ENCODE measurements at places on chromosomes 3 and 15. TPM values are rescaled to one million over a fixed set of nuclear protein-coding genes. Genes with fewer than 3 reads are reported as not detected.
A peak's percentile ranks its signal among the peaks of the same experiment; 100 is the strongest.

- no peaks in the 10 kb centered on the region for H3K36me3 ChIP-seq
- H3K27ac ChIP-seq, result no peak overlapping the region
- H3K27me3 ChIP-seq, result no peaks in the 10 kb centered on the region
Measured at GRCh38 chr15:37756407-37756806, 178.0 kb upstream of the TMCO5A start.

- no peaks in the 10 kb centered on the region for H3K36me3 ChIP-seq
- no peak overlapping the region for H3K27ac ChIP-seq
- no peaks in the 10 kb centered on the region for H3K27me3 ChIP-seq
- no peak for DNase-seq
- H3K4me1 ChIP-seq, result peaks cover 14% of the 10 kb centered on the region
- H3K4me3 ChIP-seq, result no peak overlapping the region
Measured at GRCh38 chr15:60633426-60633968, 154.6 kb upstream of the ICE2 start.

DNA sequence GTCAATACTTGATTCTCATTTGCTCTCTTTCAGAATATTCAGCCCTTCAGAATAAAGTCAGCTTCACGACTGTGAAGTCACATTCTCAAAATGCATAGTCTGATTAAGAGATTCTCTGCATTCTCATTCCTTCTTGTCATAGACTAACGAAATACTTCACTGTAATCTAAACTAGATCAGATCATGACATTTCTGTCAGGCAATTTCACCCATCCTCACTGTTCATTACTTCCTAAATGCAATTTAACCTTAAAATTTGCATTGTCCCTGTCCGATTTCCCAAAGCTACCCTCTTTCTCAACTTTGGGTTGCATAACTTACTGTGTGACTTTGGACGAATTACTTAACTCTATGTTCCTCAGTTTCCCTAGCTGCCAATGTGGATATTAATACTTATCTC is 6.2 kb downstream of the RPL22L1 start:
- no peak overlapping the region for H3K27ac ChIP-seq
- H3K36me3 ChIP-seq, result peaks cover 35% of the 10 kb centered on the region
- H3K27me3 ChIP-seq, result no peaks in the 10 kb centered on the region
- H3K4me3 ChIP-seq, result no peak overlapping the region

GRCh38 chr15:48806151-48806550 is 4.7 kb downstream of the CEP152 start:
- H3K27me3 ChIP-seq, result no peaks in the 10 kb centered on the region
- no peak for DNase-seq
- H3K4me3 ChIP-seq, result no peak overlapping the region
- H3K4me1 ChIP-seq, result peaks cover 6% of the 10 kb centered on the region

The ITGA11 gene
- total RNA-seq, result 9.4 TPM

DNA sequence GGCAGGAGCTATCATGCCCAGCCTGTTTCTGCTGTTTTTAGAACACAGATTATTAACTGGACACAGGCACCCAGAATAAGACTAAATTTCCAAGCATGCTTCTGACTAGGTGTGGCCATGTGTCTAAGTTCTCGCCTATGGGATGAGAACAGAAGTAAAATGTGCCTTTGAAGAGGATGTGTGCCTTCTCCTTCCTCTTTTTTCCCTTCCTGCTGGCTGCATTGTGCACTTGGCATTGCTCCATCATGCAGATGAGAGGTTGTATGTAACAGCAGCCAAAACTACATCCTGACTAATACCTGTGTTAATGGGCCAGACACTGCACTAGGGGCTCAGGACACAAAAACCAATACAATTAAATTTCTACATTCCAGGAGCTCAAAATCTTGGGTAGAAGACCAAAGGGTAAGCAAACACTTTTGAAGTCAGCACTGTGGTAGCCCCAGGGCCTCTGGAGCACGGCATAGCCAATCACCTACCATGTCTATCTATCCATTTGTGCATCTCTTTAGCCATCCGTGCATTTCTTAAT is 40.9 kb upstream of the RNU6-1 start:
- H3K4me3 ChIP-seq, result no peak overlapping the region
- H3K27ac ChIP-seq, result peak overlapping the region; percentile 73
- peaks cover 10% of the 10 kb centered on the region for H3K4me1 ChIP-seq
- H3K27me3 ChIP-seq, result no peaks in the 10 kb centered on the region
- no peaks in the 10 kb centered on the region for H3K36me3 ChIP-seq

DNA sequence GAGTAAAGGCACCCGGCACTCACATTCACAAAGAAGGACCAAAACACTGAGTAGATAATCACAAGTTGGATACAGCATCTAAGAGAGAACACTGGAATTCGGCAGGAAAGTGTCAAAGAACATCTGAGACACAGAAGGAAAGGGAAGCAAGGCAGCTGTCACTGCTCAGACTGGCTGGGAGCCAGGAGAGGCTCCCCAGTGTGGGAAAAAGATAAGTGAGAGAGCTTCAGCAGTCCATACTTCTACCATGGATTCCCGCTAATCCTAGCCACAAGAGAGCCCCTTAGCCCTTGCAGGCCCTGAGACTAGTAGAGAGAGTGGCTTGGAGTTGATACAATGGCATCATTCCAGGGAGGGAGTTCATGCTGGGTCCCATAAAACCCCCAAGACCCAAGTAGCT is 36.7 kb upstream of the CP start:
- no peak overlapping the region for H3K27ac ChIP-seq
- H3K4me3 ChIP-seq, result no peak overlapping the region
- no peaks in the 10 kb centered on the region for H3K27me3 ChIP-seq
- H3K4me1 ChIP-seq, result no peaks in the 10 kb centered on the region

The DPPA2 gene
- total RNA-seq, result not detected

GRCh38 chr15:74239051-74239705 is 3.1 kb downstream of the CCDC33 start:
- DNase-seq, result no peak
- no peaks in the 10 kb centered on the region for H3K4me1 ChIP-seq
- no peak overlapping the region for H3K27ac ChIP-seq
- no peaks in the 10 kb centered on the region for H3K27me3 ChIP-seq
- H3K4me3 ChIP-seq, result no peak overlapping the region

The MUSTN1 gene
- 3.4 TPM for total RNA-seq

The SLC24A1 gene
- total RNA-seq, result 7.7 TPM

Measured in spleen (tissue), 13 donors.